ENCODE measurements at places on chromosomes 6 and 20.

- peak; percentile 88 for DNase-seq
These were observed at the start of gene TFAP2C for GRCh38 chr20:56628873-56629463. Gene TFAP2C (plus strand): TSS chr20:56629306. CDS start chr20:56629545, 239 bp downstream.

- DNase-seq = no peak
These were observed 92.5 kb upstream of the PTPN1 start for GRCh38 chr20:50417484-50418235.

GRCh38 chr20:48789185-48789668, 38.6 kb downstream of the PREX1 start:
- DNase-seq = peak; percentile 92

DNA sequence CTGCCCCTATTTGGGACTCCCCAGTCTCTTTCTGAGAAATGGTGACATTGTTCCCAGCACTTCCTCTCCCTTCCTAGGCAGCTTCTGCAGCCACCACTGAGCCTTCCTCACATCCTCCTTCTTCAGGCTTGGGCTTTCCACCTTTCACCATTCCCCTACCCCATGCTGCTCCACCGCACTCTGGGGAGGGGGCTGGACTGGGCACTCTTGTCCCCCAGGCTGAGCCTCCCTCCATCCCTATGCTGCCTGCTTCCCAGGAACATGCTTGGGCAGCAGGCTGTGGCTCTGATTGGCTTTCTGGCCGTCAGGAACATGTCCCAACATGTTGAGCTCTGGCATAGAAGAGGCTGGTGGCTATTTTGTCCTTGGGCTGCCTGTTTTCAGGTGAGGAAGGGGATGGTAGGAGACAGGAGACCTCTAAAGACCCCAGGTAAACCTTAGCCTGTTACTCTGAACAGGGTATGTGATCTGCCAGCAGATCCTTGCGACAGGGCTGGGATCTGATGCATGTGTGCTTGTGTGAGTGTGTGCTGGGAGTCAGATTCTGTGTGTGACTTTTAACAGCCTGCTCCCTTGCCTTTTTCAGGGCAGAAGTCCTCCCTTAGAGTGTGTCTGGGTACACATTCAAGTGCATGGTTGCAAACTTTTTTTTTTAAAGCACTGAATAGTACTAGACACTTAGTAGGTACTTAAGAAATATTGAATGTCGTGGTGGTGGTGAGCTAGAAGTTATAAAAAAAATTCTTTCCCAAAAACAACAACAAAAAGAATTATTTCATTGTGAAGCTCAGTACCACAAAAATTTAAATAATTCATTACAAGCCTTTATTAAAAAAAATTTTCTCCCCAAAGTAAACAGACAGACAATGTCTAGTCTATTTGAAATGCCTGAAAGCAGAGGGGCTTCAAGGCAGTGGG, 2.1 kb upstream of the CDKN1A start:
- no peak for DNase-seq

GRCh38 chr6:151181706-151182363, 57.9 kb upstream of the AKAP12 start:
- no peak for DNase-seq

DNA sequence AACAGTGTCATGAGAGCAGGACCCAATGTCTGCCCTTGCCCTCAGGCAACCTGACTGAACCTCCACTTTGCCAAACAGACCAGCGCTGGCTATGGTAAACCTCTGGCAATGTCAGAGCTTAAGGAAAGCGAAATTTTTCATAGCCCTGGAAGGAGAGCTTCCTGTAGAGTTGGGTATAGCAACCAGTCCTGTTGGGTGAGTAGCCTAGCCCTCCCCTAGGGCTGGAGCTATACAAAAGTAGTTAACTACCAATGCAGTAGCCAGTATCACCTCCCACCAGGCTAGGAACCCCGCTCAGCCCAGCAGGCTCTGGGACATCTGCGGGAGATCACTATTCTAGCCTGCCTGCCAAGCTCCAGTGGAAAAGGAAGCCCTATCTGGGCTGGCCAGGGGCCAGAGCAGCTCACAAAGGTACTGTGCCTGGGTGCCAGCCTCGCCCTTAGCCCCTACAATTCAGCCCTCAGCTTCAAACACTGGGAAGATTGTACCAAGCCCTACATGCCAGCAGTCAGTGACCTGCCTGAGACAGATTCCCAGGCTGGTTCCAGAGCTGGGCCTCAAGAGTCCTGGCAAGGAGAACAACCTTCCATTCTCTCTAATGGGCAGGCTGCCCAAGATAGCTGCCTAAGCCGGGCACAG, 7.9 kb downstream of the WFDC3 start:
- DNase-seq = no peak

- peak; percentile 74 for DNase-seq
These were observed 2.0 kb downstream of the ZNF335 start for GRCh38 chr20:45969712-45970634.

GRCh38 chr6:52661551-52661950, 9.4 kb upstream of the TMEM14A start:
- no peak for DNase-seq
